ENCODE measurements at places on chromosomes 1 and 21. TPM values are rescaled to one million over a fixed set of nuclear protein-coding genes. Genes with fewer than 3 reads are reported as not detected.

Gene CAPN9
- total RNA-seq: not detected

Gene UMODL1
- total RNA-seq: 0.03 TPM

Gene KRTAP13-2
- total RNA-seq: not detected

Gene HCRTR1
- total RNA-seq: not detected

Gene ARMH1
- 0.91 TPM for total RNA-seq

Gene KCNAB2
- total RNA-seq: 7.6 TPM

Gene LCE2B
- not detected for total RNA-seq

Gene LRRC42
- 34.6 TPM for total RNA-seq

Gene PLEKHA6
- total RNA-seq: 0.63 TPM

Gene NUP210L
- total RNA-seq: 0.07 TPM

Gene NEXN
- total RNA-seq: 13.0 TPM

Gene SLAMF7
- total RNA-seq: not detected

Gene LCE1A
- total RNA-seq: not detected

Gene SH3GLB1
- total RNA-seq: 59.6 TPM
